ENCODE measurements at places on chromosomes 4 and X.

- no peak for DNase-seq
Measured at GRCh38 chrX:134794692-134795091, 136.4 kb upstream of the PLAC1 start.

GRCh38 chrX:30864383-30864785 is 24.7 kb downstream of the TAB3 start:
- DNase-seq, result no peak

GRCh38 chr4:54999003-54999402 is 126.4 kb downstream of the KDR start:
- no peak for DNase-seq

DNA sequence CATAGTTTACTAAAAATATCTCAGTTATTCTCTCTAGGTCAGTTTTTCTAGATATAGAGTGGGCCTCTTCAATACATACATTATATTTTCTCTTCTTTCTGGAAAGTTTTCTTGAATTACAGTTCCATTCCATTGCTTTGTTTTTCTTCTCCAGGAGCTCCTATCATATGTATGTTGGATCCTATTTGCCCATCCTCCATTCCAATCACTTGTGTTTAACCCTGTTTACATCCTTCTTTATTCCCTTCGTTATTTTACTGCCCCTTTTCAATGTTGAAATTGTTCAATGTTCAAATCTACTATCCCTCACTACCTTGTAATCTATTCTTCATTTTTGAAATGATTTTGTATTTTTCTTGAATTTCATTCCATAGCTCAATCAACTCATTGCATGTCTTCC is 97.4 kb downstream of the IRF2 start:
- DNase-seq, result no peak

DNA sequence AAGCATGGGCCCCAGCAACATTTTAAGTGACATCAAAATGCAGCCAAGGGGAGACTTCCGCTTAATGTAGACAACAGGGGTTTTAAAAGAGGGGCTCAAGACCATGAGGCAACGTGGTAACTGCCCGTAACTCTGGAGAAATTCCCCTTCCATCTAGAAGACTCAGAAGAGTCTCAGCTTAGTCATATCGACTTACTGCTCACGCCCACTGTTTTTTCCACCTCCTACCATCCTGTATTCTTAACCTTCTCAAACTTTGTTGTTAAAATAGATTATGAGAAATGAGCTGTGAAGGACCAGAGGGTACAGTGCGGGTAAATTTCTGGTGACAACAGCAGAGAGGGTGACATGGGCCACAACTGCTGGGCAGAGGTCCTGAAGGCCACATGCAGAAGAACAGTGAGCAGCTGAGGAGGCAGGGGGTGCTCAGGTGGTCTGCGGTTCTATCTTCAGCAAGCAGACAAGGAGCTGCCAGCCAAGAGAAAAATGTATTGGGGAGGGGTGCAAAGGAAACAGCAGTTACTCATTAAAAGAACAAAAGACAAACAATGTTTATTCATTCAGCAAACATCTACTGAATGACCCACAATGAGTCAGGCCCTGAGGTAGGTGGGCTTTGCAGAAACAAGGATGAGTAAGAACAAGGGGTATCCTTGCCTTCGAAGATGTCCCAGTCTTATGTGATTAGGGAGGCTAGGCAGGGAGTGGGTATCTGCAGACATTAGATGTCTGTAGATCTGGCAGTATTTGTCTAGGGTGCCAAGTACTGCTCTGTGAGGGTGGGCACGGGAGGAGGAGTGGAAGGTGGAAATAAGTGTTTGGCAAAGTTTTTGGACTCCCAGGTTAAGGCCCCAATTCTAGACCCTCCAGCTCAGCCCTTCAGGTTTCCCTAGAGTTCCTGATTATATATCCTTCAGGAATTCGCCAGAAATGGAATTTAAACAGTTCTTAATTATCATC is 175.3 kb downstream of the TSPAN5 start:
- DNase-seq, result no peak

- no peak for DNase-seq
Measured at GRCh38 chr4:43330288-43330687, 437.8 kb downstream of the GRXCR1 start.

DNA sequence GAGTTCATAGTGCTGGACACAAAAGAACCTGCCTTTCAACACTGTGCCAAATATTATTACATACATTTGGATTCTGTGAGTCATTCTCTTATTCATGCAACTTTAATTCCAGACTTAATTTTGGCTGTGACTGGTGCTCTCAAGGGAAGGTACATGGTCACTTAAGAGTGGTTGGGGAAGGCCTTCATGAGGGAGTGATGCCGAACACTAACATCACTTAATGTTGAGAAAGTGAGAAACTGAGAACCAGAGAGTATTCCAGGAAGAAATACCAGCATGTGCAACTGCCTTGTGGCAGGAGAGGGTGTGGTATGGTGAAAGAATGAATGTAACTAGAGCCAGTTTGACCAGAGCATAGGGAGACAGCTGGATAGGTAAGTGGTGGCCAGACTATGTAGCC is 41.5 kb upstream of the FHDC1 start:
- no peak for DNase-seq

DNA sequence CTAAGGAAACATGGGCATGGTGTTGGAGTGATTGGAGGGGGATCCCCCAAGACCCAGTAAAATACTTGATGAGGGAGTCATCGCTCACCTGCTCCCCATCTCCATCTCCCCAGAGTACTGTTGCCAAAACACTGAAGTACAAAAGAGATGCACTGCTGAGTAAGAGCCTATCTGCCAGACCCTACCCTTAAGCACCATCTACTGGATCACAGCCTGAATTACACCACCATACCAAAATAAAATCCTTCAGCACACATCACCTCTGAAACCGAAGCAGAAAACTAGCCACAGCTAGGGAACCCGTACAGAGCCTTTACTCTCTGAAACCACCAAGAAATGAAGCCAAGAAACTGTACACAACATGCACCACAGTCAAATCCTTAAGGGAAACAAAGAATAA is 466.3 kb upstream of the ACTRT1 start:
- no peak for DNase-seq

DNA sequence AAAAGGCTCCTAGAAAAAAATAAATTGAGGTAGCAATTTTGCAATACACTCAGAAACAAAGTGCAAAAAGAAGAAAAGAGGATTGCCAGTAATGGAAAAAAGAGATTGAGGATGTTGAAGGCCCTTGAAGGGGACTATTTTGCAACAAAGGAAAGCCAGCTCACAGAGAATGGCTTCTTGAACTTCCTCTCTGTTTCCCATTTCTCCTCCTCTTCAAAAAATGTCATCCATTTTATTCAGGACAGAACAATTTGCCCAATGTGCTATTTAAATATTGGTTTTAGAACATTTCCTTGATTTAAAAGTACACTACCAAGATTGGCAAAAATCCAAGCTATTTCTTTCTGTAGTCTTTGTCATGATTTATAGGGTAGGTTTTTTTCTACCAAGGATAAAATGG is 60.2 kb downstream of the GASK1B start:
- DNase-seq, result no peak

GRCh38 chr4:103787057-103787456 is 67.3 kb upstream of the TACR3 start:
- no peak for DNase-seq

- DNase-seq, result no peak
Measured at GRCh38 chrX:134374910-134375309, 85.1 kb upstream of the HPRT1 start.

- no peak for DNase-seq
Measured at GRCh38 chr4:106140601-106141000, 175.4 kb downstream of the TBCK start.

DNA sequence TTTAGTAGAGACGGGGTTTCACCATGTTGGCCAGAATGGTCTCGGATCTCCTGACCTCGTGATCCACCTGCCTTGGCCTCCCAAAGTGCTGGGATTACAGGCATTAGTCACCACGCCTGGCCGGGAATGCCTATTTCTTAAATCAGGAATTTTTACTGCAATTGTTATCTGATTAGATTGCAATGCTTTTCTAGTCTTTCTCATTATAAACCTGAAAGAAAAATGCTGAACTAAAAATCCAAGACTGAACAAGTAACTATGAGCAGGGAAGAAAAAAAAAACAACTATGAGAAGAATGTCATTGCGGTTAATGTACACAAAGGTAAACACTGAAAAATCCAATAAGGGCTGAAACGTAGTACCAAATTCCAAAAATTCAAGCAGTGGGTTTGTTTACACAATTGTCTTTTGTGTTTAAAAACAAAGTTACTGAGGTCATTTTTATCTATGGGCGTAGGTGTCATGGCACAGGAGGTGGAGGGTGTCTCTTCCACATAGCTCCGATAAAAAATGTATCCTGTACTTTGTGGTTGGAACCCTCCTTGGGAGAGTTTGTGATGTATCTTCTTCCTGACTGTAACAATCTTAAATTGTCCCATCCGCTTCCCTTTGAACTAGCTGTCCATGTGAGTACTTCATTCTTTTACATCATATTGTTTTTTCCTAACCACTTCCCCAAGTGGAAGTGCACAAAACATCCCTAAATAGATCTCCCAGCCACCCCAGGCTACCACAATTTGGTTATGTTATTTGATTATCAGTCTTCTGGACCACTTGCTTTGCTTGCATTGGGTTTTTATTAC is 11.1 kb upstream of the TMEM156 start:
- DNase-seq, result no peak

GRCh38 chr4:5970381-5971077 is 47.7 kb downstream of the C4orf50 start:
- no peak for DNase-seq

GRCh38 chr4:104747635-104748034 is 252.9 kb upstream of the CXXC4 start:
- no peak for DNase-seq
